Small intestine (tissue), 16 donors: ENCODE measurements at places on chromosomes 3 and 15. TPM values are rescaled to one million over a fixed set of nuclear protein-coding genes. Genes with fewer than 3 reads are reported as not detected.

DNA sequence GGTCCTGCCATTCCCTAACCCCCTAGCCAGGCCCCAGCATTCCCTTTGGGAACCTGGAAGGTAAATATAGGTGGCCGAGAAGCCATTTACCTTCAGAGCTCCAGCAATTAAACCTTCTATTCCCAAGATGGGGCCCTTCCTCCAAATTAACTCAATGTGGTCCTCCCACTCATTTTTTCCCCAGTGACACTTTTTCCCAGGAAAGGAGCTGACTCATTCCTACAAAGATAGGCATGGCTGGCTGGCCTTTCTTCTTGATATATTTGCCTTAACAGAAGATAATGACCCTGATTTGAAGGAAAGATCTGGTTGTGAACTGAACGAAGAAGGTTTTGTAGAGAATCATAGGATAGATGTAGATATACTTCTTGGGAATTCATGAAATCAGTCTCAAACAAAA is 279.0 kb upstream of the VEPH1 start:
- DNase-seq: no peak
- H3K36me3 ChIP-seq: no peaks in the 10 kb centered on the region
- no peaks in the 10 kb centered on the region for H3K27me3 ChIP-seq

DNA sequence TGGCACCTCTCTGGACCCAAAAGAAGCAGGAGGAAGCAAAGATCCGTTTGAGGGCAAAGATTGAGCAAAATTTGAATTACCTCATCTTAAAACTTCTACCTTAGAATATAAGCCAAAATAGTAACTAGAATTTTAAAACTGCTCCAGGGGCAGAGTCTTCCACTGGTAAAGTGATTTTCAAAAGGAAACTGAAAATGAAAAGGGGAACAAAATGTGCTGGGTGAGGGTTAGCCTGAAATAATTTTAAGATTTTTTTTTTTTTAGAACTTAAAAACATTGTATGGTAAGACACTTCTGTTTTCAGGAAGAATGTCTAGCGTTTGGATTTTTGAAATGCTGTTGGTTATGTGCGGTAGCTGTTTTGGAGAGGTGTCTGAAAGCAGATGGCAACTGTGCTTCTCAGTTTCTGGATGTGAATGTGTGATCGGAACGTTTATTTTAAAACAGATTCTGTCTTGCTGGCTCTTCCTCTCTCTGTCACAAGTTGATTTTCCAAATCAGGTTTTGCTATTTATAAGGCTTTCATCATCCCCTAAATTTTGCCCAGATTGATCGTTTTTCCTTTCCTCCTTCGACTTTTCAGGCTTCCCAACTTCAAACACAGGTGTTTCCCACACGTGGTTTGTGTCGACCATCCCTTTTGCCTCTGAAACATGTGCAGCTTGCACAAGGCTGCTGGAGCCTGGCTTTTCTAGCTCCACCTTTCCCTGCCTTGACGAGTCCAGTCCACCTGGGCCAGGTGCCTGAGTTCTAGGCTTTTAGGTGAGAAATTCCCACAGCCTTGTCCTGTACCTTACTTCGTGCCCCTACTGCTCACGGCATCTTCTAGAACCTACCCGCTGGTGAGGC is 3.3 kb downstream of the LRRK1 start:
- no peak overlapping the region for H3K27ac ChIP-seq
- no peaks in the 10 kb centered on the region for H3K27me3 ChIP-seq
- no peaks in the 10 kb centered on the region for H3K4me1 ChIP-seq
- H3K4me3 ChIP-seq: no peak overlapping the region

TEX55 gene
- polyA plus RNA-seq: not detected

- no peaks in the 10 kb centered on the region for H3K36me3 ChIP-seq
- no peak overlapping the region for H3K27ac ChIP-seq
- no peak for DNase-seq
- no peak overlapping the region for H3K4me3 ChIP-seq
Measured at GRCh38 chr3:49883998-49884397, 14.3 kb upstream of the CAMKV start.

DNA sequence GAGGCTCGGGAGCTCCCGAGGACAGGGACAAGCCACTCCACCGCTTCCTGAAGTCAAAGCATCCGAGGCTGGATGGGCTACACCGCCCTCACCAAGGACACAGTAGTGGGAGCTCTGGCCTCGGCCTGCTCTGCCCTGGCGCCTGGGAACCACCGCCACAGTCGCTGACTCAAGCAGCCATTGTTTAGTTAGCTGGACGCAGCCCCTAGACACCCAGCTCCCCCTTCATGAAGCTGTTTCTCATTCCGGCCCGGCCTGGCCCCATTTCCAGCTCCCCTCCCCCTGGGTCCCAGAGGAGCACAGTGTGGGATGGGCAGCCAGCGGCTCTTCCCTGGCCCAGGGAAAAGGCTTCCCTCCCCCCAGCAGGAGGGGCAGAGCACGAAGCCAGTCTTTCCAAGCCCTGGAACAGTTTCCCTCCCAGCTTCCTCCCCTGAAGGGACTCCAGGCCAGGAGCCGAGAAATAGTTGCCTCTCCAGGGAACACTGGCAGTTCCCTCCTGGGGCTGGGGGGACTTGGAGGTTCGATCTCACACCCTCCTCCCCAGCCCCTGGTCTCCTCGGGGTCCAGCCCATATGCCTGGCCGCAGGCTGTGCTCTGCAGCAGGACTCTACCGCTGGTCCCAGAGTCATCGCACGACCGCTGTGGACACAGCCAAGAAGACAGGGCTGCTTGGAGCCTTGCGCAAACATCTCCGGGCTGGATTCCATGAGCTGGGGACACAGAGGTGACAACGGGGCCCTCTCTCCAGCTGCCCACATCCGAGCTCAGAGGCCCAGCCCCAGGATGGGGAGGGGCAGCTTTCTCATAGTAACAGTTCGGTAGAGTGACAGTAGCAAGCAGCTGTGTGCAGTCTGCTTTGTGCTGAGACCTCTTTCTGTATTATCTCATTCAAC is 10.0 kb downstream of the PLXND1 start:
- no peak overlapping the region for H3K4me3 ChIP-seq
- H3K27me3 ChIP-seq: no peaks in the 10 kb centered on the region
- peak overlapping the region; percentile 74 for H3K27ac ChIP-seq
- peaks cover 4% of the 10 kb centered on the region for H3K4me1 ChIP-seq
- DNase-seq: peak; percentile 53

NMNAT3 gene
- 16.3 TPM for polyA plus RNA-seq

CGNL1 gene
- 2.7 TPM for polyA plus RNA-seq

- H3K4me1 ChIP-seq: no peaks in the 10 kb centered on the region
- no peaks in the 10 kb centered on the region for H3K27me3 ChIP-seq
- no peak for DNase-seq
- no peak overlapping the region for H3K4me3 ChIP-seq
- no peak overlapping the region for H3K27ac ChIP-seq
- H3K36me3 ChIP-seq: no peaks in the 10 kb centered on the region
Measured at GRCh38 chr15:60044636-60045270, 40.6 kb downstream of the FOXB1 start.

DNA sequence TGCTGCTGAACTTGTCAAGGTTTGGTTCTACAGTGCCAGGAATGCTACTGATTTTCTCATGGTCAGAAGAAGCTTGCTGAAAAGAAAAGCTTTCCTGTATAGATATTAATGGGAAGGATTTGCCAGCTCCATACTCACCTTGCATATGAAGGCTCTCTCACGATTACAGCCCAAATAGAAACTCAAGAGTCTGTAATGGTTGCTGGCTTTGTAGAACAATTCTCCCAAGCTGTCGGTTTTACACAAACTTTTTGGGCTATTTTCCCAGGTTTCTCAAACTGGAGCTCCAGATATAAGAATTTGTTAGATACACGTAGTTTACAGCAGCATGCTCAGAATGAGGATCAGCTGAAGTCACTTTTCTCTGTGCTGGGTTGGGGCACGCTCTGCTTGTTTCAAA is 30.1 kb upstream of the LRRC3B start:
- no peaks in the 10 kb centered on the region for H3K4me1 ChIP-seq
- no peaks in the 10 kb centered on the region for H3K36me3 ChIP-seq
- no peak for DNase-seq
- no peak overlapping the region for H3K4me3 ChIP-seq

- no peak for DNase-seq
- H3K27me3 ChIP-seq: no peaks in the 10 kb centered on the region
- no peaks in the 10 kb centered on the region for H3K4me1 ChIP-seq
- no peak overlapping the region for H3K4me3 ChIP-seq
- no peaks in the 10 kb centered on the region for H3K36me3 ChIP-seq
Measured at GRCh38 chr15:101114166-101114565, 137.7 kb downstream of the CHSY1 start.

SENP2 gene
- 10.8 TPM for polyA plus RNA-seq

DNA sequence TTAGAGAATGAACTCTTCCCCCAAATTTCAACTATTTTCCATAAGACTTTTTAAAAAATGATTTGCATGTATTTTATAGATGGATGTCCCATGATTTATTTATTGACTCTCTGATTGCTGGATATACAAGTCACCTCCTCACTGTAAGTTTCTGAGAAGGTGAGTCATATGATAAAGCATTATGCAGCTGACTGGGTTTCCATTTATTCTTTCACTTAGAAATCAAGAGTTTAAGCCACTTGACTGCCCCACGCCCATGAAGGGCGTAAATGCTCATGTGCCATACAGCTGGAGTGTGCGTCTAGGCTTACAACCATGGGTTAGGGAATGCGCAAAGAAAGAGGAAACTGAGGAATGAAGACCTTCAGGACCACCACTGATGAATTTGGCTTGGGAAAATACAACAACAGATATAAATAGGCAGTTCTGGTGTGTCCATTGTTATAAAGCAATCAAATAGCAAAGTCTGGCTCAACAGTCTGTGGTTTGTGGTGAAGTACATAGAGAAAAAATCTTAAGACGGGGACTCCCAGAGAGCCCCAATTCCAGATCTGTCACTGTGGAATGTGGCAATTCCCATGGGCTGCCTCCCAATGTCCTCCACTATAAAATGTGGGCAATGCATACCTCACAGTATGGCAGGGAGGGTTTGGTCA is 20.3 kb downstream of the SLCO2A1 start:
- no peak overlapping the region for H3K27ac ChIP-seq
- no peaks in the 10 kb centered on the region for H3K27me3 ChIP-seq
- no peak for DNase-seq
